Brain microvascular endothelial cell (primary cell): ENCODE measurements at places on chromosomes 12 and 14.

- DNase-seq = no peak
Measured at GRCh38 chr12:94429633-94430032, 30.0 kb downstream of the CEP83 start.

DNA sequence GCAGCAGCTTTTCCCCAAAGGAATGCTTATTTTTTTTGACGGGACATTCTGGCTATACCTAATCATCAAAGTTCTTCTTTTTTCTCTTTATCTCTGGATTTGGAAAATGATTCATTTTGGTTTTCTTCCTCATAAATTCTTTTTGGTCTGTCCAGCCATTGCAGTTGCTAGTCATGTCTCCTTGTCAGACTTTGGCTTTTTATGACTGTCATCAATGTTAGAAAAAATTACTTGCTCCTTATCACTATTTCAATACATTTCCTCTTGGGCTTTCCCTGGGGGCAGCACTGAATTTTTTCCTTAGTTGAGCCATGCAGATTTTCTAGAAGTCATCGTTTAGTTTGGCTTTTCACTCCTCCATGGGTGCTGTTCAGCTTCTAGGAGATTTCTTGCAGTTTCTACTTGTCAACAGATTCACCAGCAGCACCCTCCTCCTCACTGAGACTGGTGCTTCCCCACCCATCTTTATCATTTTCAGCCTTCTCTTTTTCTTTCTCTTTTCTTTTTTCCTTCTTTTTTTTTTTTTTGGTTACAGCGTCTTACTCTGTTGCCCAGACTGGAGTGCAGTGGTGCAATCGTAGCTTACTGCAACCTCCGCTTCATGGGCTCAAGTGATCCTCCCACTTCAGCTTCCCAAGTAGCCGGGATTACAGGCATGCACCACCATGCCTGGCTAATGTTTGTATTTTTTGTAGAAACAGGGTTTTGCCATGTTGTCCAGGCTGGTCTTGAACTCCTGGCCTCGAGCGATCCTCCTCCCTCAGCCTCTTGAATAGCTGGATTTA lies 5.2 kb downstream of the ADIPOR2 start:
- DNase-seq = no peak

- DNase-seq = no peak
Measured at GRCh38 chr12:57129889-57130288, 1.6 kb downstream of the LRP1 start.

- DNase-seq = no peak
Measured at GRCh38 chr14:49992448-49992847, 99.6 kb downstream of the ARF6 start.

- DNase-seq = no peak
Measured at GRCh38 chr12:14225064-14225463, 140.4 kb upstream of the ATF7IP start.

- no peak for DNase-seq
Measured at GRCh38 chr14:84543859-84544258, 986.1 kb upstream of the FLRT2 start.

DNA sequence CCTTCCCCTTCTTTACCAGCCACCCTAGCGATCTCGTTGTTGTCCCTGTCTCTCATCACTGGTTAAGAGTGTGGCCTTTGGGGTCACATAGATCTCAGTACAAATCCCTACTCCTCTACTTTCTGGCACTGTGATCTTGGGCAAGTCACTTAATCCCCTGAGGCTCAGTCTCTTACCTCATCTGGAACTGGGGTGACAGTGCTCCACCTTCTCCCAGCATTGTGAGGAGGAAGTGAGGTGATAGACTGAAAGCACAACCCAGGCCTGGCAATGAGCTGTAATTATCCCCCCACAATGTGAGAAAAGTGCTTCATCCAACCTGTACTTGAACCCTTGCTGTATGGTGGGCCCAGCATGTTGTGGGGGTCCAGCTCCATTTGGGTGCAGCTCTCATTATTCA lies 48.0 kb downstream of the IRAK3 start:
- no peak for DNase-seq

DNA sequence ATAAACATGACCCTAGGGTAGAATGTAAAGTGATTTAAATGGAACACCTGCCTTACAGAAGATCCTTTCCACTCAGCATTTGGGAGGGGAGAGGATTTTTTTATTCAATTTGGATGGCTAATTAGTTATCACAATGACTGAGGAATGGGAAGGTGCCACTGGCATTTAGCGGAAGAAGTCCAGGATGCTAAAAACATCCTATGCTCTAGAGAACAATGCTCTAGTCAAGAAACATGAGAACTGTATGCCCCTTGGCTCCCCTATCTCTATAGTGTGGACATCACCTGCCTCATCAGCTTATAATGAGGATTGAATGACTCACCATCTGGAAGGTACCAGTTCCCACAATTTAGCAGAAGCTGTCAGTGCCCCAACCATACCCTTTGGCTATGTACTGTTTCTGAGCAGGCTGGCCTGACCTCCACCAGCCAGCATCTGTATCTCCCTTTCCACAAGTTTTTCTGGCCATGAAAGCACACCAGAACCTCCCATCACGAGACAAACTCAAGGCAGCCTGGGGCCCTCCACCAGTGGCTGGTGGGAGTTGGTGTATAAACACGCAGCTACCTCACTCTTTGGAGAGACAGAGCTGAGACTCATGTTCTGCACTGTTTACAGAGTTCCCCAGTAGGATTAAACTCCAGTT lies 109.7 kb upstream of the VASH1 start:
- no peak for DNase-seq

- DNase-seq = no peak
Measured at GRCh38 chr14:23951590-23952201, 1.9 kb upstream of the DHRS4 start.

DNA sequence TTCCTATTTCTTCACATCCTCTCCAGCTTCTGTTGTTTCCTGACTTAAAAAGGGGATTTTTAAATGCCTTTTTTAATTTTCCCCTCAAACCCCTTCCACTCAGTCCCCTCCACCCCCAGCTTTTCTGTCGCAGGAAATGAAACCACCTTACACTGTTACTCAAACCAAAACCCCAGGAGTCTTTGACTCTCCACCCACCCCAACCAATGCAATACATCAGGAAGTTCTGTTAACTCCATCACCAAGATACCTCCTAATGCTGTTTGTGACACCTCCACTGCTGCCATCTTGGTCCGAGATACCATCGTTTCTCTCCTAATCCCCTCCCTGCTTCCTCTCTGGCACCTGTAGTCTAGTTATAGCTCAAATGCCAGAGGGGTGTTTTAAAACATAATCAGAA lies 25.4 kb upstream of the CPM start:
- no peak for DNase-seq

DNA sequence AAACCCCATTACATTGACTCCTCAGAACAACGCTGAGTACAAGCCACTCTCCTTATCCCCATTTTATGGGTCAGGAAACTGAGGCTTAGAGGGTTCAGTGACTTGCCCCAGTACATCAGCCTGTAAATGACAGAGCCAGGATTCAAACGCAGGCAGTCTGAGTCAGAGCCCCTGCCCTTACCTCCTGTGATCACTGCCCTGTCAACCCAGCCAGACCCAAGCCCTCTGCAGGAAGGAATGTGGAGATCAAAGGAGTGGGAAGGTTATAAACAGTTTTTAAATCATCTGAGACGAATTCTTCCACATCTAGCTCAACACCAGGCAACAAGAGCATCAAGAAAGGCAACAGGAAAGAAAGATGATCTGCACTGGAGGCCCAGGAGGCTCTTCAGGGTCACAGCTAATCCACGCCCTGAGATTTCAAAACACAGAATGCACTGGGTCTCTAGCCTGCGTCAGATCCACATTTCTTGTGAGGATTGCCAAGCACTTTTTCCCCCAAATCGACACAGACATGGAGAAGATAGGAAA lies 38.5 kb downstream of the SPTB start:
- DNase-seq = peak; percentile 64

GRCh38 chr14:51610771-51611170 lies 40.9 kb upstream of the FRMD6 start:
- no peak for DNase-seq

DNA sequence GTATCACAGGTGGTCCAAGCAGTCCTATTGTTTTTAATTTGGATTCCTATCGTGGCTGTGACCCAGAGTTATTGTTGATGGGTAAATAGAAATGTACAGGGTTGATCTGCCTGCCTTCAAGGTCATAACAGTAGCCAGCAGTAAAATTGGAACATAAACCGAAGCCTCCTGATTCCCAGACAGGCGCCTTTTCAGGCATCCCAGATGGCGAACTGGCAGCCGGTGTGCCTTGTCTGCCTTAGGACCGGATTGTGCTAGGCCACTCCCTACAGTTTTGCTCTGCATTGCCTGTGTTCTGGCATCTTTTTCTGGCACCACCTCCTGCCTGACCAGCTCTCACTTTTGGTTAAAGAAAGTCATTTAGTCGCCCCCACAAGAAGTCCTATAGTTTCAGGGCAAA lies 22.2 kb downstream of the TMEM117 start:
- no peak for DNase-seq

- no peak for DNase-seq
Measured at GRCh38 chr14:39763402-39763890, 331.2 kb upstream of the FBXO33 start.

DNA sequence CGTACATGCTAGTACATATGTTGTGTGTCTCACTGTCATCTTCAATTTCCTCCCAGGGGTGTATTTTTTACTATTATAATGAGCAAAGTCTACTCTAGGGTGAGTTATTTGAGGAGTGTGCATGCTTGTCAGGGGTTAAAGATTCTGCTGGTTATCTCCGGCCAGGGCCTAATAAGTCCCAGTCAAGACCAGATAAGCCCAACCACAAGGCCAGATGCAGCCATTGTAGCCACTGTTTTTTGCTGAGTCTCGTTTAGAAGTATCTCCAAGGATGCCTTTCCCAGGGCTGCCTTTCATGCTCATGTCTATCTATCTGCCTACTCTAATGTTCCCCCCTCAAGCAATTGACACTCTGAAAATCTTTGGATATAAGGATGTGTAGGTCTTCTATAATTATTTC lies 300.5 kb downstream of the IPO8 start:
- no peak for DNase-seq

DNA sequence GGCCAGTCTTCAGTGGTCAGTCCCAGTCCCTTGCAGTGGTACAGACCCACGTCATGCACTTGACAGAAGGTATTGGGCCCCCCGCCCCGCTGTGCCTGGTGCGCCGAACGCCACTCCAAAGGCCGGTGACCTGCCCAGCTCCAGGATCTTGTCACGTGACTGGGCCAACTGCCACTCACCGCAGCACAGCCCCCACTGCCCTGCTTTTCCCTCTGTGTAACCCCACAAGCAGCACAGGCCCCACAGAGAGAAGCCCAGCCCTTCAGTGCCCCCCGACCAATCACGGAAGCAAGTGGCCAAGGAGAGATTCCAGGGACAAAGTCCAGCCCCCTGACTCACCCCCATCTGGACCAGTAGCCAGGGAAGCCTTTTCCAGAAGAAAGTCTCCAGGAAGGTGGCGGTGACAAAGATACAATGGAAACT lies 498 bp downstream of the GPR132 start:
- peak; percentile 32 for DNase-seq

- peak; percentile 73 for DNase-seq
Measured at GRCh38 chr12:93387780-93388179, 10.1 kb downstream of the NUDT4 start.

DNA sequence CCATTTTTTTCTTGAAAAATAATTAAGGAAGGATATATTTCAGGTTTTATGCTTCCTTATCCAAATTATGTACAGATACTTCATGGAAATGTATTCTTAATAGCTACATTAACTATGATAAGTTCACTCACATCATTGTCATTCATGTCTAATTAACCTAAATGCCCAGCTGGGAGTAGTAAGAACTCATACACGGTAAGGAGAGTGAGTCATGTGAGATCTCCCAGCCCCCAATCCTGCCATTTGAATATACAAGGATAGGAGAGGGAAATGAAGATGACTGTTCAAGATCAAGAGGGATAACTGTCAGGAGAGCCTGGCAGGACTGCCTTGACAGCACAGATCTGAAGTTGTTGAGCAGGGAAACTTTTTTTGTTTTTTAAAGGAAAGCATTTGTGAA lies 343.4 kb upstream of the USP15 start:
- DNase-seq = peak; percentile 4

DNA sequence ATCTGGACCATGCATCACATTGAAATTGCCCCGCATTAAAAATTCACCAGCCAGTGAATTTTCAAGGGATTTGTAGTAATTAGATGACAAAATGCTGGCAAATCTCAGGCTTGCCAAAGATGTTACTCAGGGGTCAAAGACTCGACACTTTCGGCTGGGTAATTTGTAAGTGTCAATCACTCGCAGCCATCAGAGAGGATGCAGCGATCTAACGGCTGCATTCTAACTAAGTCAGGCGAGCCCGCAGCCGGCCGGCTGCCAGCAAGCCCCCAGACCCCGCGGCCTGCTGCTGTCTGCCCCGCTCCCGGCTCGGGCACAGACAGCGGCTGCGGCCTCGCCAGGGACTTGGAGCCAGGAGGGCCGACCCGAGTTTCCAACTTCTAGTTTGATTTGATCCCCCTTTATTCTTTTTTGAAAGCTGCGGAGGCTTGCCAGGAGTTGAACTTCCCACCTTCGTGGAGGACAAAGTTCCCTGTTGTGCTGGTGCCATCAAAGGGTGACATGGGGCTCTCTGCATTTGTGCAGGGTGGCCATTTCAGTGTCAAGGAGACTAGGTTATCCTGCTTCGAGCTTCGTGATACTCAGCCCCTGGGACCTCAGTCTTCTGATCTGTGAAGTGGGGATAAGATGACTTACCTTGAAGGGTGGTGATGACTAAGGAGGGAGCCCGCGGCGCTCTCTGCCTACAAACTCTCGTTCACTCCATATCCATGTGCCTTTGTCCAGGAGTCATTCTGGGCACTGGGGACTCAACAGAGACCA lies 169.9 kb downstream of the RBM19 start:
- DNase-seq = no peak

DNA sequence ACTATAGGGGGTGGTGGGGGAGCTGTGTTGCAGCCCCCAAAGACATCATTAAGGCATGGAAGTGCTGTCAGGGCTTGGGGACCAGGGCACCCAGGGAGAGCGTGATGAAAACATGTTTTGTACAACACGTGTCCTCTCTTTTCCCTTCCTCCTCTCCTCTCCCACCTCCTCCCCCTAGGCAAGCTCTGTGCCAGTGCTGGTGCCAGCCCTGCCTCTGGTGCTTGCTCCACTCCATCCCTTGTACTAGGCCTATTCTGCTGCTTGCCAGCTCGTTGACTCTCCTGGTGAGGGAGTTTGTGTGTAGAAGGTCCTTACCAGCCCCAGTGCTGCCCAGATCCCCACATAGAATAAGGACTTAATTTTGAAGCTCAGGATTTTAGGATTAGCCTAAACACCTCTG lies 3.2 kb upstream of the RARG start:
- DNase-seq = no peak

DNA sequence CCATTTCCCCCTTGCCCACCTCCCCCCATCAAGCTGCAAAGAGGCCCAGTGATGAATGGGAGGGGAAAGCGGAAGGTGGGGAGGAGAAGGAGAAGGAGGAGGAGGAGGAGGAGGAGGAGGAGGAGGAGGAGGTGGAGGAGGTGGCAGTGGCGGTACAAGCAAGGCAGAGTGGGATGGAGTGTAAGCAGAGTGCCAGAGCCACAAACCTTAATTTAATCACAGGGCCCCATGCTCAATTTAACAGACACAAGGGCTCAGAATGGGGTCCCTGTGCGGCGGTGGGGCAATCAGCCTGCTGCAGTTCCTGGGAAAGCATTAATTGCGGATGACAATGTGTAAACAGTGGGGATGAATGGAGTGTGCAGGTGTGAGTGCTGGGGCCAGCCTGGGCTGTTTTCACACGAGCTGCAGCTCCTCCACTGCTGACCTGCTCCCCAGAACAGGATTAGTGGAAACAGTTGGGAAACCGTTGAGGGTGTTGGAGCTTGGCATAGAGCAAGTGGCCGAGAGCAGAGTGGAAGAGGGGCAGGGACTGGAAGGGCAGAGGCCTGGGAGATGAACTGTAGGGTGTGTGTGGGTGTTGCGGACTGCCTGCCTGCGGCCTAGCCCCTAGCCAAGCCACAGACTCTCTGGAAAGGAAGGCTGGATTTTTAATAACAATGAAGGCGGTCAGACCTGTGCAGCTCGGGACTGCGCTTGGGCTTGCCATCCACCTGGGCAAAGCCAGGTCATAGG lies 36.4 kb upstream of the SMOC1 start:
- no peak for DNase-seq
